ENCODE measurements at places on chromosomes 13 and 19.

DNA sequence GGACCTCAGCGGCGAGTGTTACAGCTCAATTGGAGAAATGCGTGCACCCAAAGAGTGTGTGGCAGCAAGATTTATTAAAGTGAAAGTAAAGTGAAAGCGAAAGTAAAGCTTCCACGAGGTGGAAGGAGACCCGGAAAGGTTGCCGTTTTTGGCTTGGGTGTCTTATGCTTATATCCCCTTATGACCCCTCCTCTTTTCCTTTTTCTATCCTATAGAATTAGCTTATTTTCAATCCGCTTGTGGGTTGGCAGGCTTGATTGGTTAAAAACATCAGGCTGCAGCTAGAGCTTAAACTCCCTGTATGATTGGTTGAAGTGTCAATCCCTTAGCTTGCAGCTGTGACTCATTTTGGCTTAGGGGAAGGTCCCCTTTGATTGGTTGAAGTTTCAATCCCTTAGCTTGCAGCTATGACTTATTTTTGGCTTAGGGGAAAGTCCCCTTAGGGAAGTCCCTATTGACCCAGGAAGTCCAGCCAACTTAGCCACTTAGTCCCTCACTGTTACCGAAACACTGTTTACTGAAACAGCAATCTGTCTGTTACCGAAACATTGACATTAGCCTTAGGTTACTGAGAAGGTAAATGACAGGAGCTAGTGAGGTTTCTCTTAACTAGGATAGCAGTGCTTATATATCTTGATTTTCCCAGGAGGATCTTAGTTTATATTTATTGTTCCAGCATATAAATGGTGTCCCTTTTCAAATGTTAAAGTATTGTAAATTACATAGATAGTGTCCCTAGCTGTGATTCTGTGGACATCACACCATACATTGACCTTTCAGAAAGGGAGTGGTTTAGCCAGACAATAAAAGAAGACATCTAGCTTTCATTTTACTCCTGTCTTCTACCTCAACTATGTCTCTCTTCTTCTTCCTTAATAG lies 575.8 kb downstream of the DACH1 start:
- no peak for DNase-seq

DNA sequence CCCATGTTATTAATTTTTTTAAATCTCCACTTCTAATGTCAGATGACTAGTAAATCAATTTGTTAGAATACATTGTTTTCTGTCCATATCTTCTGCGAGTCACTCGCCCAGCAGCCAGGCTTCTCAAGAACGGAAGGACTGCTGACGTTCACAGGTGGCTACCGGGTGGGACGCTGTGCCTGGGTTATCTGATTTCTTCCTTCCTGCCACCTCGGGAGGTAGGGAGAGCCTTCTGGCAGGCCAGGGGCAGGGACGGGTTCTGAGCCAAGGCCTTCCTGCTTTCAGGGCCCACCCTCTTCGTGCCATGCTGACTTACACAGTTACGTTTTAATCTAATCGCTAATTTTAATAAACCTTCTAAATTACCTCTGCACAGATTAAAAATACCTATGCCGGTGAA lies 7.9 kb upstream of the C1QTNF9 start:
- DNase-seq = no peak

- DNase-seq = peak; percentile 46
Measured at GRCh38 chr13:35468195-35468594, 8.3 kb downstream of the MAB21L1 start.

DNA sequence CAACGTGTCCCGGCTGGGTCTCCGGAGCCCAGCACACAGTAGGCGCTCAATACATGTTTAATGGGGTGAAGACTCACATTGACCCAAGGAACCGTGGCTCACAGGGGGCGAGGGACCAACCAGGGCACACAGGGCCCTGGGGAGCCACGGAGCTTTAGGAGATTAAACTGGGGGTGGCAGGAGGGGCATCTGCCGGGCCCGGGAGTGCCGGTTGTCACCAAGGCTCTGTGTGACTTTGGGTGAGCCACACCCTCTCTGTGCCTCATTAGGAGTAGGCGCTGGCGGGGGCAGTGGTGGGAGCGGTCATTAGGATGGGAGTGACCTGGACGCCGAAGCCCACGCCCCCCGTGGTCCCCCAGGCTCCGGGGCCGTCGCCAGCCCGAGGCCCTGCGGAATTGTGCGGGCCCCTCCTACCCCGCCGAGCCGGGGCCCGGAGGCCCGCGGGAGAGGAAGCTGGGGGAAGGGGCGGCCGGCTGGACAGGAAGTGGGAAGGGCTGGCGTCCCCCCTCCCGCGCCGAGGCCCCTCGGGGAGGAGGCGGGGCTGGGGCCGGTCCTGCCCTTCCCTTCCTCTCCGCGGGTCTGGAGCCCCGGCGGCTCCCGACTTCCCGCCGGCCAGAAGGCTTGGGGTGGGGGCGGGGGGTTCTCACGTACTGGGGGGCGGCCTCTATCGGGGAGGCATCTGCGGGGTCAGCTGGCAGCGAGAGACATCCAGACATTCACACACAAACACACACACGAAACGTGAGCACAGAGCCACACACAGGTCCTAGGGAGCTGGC lies 1.8 kb upstream of the SSBP4 start:
- peak; percentile 92 for DNase-seq

GRCh38 chr13:112898621-112899280 lies 70.3 kb upstream of the MCF2L start:
- no peak for DNase-seq

DNA sequence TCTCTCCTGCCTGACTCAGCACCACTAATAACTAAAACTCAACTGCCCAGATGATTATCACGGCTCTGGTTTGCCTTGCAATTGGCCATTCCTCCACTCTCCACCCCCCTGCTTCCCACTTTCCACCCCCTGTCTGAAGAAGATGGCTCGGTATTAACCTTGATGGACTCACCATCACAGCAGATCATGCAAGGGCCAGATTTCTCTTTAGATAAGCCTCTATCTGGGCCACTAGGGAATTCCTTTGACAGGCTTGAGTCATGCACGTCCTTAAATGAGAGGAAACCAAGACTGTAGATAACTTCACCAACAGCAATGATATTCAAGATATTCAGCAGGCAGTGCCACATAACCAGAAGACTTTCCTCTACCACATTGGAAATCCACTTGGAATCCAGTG lies 131.1 kb upstream of the NBEA start:
- DNase-seq = no peak

DNA sequence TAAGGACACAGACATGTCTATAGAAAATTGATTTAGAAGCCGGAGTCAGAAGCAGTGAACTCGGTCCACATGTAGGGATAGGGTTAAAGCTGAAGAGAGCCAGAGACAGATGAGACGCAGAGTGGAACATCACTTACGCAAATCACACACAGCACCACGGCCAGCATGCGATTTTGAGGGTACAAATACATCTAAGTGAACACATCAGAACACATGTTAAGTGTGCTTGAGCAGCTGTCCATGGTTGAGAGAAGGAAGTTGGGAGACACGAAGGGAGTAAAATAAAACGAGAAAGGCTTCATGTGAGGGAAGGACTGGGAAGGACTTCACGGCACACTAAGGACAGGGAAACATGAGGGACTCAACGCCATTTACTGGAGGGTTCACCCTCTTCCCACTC lies 25.4 kb upstream of the SIGLEC11 start:
- no peak for DNase-seq

- no peak for DNase-seq
Measured at GRCh38 chr19:13103581-13104359, 1.1 kb upstream of the LYL1 start.

- no peak for DNase-seq
Measured at GRCh38 chr19:56209091-56209490, 7.0 kb downstream of the ZSCAN5C start.

DNA sequence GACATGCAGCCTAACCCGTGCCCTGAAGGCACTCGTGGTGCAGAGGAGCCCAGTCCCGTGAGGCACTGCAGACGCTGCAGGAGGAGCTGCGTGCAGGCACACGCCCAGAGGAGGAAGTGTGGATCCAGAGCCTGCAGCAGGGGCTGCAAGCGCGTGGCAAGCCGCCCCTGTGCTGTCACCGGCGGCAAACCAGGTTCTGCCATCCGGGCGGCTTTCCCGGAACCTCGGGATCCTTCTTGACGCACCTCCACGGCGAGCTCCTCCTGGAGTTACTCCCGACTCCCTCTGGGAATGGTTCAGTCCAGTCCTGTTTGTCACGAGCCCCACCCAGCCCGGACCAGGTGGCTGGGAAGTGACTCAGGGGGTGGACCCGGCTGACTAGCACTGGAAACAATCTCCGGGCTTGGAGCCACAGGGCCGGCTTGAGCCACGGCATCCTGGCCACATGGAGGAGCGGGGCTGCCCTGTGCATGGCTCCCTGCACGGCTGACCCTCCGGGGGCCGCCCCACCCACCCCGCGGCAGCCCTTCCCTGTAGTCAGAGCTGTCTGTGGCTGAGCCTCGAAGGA lies 10.2 kb downstream of the DPP9 start:
- DNase-seq = peak; percentile 72

DNA sequence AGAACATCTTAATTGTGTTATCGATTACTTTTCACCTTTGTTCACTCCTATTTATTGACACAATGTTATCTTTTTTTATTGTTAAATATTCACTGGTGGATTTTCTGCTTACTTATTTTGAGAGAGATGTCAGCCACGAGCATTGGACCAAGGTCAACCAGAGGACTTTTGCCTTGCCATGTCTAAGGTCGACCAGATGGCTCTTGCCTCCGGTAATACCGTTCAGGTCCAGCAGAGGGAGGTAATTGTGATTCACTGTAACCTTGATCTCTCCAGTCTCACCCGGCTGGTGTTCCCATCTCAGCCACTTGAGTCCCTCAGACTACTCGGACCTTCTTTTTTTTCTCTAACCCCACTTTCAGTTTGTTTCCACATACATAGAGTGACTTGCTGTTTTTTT lies 1438.1 kb downstream of the UQCRFS1 start:
- no peak for DNase-seq

DNA sequence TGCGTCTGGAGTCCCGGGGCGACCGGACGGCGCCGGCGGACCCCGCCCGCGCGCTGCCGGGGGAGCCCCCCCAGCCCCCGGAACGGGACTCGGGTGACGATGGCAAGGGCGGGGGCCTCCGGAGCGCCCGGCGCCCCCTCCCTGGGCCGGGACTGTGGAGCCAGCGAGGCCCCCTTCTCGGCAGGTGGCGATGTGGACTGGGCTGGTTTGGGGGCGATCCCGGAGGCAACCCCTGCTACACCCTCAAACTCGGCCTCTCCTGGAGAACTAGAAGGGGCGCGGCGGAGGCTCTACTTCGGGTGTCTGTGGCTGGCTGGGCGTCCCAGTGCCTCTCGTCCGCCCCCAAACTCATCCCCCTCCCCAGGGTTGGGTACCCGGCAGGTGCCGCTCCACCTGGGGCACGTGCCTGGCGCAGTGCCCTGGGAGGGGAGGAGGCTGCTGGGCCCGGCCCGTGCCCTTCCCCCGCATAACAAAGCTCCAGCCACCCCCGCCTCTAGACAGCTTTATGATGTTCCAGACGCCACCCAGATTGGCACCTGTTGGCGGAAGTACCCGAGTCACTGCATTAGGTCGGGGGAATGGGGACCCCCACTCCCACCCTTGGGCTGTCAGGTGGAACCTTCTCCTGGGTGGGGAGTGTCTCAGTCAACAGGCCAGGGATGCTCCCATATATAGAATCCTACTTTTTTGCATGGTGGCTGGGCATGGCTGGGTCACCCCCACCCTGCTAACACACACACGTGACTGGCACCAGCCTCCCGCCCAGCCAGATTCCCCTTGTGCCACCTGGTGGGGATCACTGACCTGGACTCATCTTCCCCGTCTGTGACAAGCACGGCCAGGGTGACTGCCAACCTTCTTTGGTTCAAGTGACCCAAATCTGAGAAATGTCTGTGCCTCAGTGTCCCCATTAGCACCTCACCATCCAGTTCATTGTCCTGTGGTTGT lies 722 bp downstream of the PKN1 start:
- no peak for DNase-seq

DNA sequence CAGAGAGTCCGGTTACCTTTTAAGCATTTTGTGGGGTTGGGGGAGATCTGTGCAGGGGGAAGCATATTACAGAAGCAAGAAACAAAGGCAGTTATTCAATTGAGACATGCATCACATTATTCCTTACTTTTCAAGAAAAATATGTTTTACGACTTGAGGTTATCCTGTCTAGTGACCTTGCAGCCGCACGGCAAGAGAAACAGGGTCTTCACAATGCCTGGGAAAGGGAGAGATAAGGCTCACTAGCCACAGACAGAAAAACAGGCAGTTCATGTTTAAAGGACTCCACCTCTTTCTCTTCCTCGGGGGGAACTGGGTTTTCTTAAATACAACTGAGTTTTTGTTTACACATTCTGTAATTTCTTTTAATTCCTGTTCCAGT lies 536 bp upstream of the NCR1 start:
- DNase-seq = no peak

DNA sequence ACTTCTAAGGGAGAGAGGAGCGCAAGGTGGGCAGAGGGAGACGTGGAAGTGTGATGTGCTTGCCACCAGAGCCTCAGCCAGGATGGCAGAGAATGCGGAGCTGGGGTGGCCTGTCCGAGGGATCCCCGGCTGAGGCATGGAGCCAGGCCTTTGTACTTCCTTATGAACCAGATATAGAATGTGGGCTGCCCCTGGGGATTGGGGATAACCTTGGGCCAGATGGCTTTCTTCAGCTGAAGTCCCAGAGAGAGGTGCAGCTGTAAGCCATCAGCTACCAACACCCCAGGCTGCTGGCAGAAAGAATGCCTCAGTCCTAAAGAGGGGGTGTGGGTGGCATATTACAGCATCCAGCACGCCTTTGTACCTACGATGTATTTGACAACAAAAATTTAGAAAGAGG lies 25.5 kb upstream of the FBXO17 start:
- DNase-seq = no peak

DNA sequence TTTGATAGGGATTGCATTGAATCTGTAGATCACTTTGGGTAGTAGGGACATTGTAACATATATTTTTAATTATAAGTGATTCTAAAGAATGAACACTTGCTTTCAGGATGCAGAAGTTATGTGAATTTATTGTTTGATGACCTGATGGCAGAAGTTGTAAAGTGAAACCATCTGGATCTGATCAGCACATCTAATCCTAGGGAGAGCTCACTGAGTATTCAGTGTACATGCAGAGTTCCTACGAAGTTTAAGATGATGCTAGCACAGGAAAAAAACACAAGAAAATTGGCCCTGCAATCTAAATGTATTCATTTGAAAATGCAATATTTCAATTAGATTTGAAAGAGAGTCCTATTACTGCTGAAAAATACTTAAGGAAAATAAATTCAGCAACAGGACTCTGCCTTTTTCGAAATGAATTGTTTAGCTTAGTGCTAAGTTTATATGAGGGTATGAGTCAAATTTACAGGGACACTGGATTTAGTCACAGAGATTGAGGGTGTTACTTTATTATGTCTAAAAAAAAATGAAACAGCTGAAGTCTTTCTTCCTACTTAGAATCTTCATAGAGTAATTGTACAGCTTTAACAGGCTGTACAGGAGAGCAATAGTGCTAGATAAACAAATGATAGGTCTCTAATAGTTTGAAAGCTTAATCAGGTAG lies 385.7 kb downstream of the DCT start:
- peak; percentile 85 for DNase-seq

DNA sequence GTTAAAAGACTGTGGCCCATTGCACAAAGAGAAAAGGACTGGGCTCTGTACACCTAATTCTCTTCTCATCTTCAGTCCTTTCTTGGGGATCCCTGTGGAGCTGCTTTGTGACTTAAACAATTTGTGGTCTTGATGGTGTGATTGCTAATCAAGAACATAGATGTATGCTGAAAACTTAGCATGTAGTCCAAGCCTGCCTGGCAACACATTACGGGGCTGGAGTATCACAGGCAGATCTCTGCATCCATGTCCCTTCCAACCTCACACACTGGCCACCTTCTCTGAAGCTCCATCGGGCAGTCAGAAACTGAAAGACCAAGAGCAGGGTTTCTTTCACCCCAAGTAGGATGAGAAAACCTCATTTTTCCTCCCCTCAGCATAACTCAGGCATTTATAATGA lies 69.6 kb upstream of the ARGLU1 start:
- no peak for DNase-seq

GRCh38 chr13:39282400-39282972 lies 244.2 kb downstream of the NHLRC3 start:
- DNase-seq = no peak
